Stimulated activated CD4-positive, alpha-beta T cell treated with anti-CD3 and anti-CD28 coated beads, Interleukin-1b, Interleukin-23, amount 100 ng/mL, for 1 hour (primary cell): ENCODE measurements at places on chromosomes 11 and 22.

DNA sequence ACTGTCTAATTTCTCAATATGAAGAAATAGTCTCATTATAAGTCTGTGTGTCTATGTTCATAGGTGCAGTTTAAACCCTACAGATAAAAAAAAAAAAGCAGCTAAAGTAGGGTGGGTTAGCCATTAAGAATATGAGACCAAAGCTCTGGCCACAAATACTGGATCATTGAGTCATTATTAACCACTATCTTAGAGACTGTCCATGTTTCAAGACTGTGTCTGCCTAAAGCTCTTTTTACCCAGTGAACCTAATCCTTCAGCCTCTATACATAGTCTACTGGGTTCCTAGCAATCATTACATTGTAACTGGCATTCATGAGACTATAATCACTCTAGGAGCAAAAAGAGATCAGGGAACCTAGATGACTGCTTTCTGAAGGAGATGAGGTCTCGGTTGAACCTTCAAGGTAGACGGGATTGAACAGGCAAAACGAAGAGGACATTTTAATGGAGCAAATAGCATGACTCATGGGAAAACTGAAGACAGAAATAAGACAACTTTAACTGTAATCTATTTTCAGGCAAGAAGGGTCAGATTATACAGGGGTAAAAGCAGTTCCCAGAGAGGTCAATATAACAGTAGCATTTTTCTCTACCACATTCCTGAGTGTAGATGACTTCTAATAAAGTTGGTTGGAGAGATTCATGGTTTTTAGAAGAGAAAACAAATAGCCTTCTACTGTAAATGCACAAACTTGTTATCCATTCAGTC, 64.0 kb upstream of the FIBIN start:
- DNase-seq = no peak

GRCh38 chr11:119147604-119148333, 1.1 kb upstream of the ABCG4 start:
- DNase-seq = no peak

GRCh38 chr11:119322921-119323531, 6.1 kb upstream of the MCAM start:
- no peak for DNase-seq

GRCh38 chr11:126403658-126404057, 48.2 kb downstream of the ST3GAL4 start:
- DNase-seq = no peak

DNA sequence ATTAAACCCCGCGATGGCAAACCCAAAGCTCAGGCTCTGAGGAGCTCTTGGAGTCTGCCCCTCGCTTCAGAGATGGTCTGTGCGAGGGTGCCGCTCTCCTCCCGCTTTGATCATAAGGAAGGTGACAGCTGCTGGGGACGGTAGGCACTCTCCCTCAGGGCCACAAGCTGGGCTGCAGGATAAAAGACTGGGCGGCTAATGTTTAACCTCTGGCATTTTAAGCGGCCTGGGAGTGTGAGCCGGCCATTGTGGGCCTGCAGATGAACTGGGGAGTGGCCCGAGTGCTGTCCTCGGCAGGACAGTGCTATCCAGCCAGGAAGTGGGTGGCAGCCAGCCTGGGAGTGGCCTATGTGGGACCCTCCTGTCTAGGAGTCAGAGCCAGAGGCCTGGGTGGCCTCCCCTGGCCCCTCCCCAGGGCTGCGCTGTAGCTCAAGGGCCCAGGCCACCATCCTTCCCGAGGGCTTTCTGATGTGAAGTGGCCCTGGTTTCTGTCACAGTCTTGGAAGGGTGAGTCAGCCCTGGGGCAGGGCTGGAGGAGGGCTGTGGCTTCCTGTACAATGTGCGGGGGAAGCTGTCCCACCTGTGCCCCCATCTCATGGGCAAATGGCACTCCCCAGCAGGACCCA, 58.7 kb upstream of the PRODH start:
- no peak for DNase-seq

GRCh38 chr11:19173004-19173689, 28.6 kb downstream of the CSRP3 start:
- DNase-seq = no peak

- DNase-seq = no peak
Measured at GRCh38 chr22:28111501-28112189, 192.6 kb upstream of the PITPNB start.

- no peak for DNase-seq
Measured at GRCh38 chr22:19291218-19291579, 320 bp downstream of the CLTCL1 start.

- DNase-seq = no peak
Measured at GRCh38 chr22:36486619-36487384, 5.4 kb upstream of the TXN2 start.

- no peak for DNase-seq
Measured at GRCh38 chr11:13638422-13638821, 30.0 kb upstream of the FAR1 start.

- no peak for DNase-seq
Measured at GRCh38 chr11:88454881-88455280, 117.3 kb upstream of the CTSC start.

DNA sequence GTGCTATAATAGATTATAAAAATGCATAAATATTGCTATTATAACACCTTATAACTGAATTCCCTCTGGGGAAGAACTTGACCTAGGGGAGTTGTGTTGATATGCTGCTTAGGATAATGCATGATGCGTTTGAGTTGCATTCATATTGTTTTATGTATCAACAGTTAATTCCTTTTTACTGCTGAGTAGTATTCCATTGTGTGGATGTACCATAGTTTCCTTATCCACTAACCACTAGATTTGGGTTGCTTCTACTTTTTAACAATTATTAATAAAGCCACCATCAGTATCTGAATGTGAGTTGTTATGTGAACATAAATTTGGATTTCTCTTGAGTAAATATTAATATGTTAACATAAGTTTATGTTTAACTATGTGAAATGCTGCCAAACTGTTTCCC, 19.7 kb upstream of the LRRC4C start:
- no peak for DNase-seq

GRCh38 chr22:36352803-36353507, 34.8 kb downstream of the MYH9 start:
- DNase-seq = no peak

GRCh38 chr11:127242676-127243075, 242.1 kb upstream of the KIRREL3 start:
- DNase-seq = no peak

DNA sequence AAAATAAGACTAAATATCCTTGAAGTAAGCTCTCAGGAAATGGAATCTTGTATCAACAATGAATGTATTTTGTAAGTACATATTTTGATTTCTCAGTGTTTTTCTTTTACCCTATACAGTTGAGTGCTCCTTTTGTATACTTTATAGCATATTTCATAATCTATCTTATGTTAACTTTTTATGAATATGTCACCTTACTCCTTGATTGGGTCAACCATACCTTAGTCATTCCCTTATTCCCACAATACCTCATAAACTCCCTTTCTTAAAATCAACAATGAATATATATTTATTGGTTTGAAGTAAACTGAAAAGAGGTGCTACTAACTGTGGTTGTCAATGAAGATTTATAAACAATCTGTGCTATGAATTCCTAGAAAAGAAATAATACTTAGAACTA, 686.2 kb downstream of the METTL15 start:
- DNase-seq = no peak

DNA sequence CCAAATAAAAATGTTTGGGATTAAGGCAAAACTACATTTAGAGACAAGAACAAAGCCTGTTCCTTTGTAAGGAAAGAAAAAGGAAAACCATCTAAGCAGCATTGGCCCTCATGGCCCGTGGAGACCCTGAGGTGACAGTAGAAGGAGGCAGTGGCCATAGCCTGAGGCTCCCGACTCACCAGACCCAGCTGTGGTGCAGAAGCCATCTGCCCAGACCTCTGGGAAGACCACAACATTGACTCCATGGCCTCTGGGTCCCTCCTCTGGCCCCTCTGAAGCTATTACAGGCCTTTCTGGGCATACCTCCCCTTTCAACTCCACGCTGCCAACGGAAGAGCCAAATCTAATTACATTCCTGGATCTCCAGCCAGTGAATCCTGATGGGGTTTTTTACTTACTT, 6.4 kb downstream of the PRAME start:
- no peak for DNase-seq

DNA sequence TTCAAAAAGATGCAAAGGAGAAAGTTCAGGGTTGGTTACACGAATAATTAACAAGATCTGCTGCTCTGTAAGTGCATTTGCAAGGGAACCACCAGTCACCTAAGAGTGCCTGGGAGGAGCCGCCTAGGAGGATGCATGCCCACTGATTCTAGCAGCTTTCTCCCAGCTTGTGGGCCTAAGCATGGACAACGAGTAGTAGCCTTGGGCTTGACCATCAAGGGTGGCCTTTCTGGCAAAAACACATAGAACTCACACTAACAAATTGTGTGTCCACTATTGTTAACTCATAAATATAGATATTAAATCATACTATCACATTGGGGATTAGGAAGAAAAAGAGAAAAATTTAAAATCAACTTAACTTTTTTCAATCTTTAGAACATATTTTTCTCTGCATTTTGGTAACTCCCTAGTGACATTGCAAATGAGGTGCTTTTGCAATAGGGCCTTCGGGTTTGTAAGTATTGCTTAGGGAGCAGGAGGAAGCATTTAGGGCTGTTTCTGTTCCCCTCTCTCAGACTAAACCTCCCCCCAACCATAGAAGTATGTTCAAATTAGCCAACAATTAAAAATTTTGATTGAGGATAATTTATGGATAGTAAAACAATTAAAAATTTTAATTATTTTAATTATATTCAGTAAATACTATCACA, 57.3 kb upstream of the CEP295 start:
- DNase-seq = no peak

DNA sequence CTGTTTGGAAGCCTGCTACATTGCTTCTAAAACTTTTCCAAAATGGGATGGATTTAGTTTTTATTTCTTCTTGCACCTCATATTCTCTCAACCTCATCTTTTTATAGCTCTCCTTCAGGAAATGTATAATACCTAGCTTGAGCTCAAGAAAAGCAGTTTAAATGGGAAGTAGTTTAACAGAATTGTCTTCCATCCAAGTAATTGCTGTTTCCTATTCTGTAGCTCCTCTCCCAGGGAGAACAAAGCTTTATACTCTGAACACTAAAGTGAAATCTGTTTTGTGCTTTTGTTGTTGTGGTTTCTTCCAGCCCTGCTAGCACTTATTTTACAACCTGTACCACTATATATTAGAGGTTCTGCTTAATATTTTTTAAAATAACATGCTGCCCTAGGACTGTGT, 83.2 kb upstream of the HORMAD2 start:
- DNase-seq = no peak

DNA sequence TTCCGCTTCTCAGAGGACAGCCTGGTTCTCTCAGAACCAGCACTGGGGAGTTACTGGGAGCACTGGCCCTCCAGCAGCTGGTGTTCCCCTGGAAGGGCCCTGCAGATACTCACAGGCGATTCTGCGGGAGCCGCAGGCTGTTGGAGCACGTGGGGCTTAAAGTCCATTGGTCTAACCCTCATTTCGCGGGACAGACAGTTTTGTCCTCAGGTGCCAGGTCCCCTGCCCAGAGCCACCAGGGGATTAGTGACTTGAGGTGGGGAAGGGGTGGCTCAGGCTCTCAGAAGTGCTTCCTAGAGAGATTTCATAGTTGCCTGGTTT, 53.9 kb downstream of the CACNA1I start:
- no peak for DNase-seq

- DNase-seq = no peak
Measured at GRCh38 chr11:87974797-87975196, 200.4 kb downstream of the RAB38 start.

- no peak for DNase-seq
Measured at GRCh38 chr22:39185601-39186012, 33.1 kb upstream of the CBX7 start.

- DNase-seq = no peak
Measured at GRCh38 chr22:49116486-49117120, 711.1 kb downstream of the BRD1 start.

DNA sequence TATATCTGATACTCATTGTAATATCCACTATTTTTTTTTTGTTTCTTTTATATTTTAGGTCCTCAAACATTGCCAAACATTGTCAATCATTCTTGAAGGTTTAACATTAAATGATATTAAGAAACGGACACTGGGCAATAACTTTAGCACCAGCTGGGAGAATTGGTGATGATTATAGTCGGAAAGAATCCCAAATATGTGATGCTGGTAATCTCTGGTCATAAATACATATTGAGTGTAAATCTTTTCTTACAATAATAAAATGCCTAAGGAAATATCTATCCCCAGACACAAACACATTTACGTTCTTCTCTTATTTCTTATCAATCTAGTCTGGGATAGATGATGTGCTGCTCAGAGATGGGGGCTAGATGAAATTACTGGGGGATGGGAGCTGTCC, 25.2 kb downstream of the OR51E2 start:
- no peak for DNase-seq

DNA sequence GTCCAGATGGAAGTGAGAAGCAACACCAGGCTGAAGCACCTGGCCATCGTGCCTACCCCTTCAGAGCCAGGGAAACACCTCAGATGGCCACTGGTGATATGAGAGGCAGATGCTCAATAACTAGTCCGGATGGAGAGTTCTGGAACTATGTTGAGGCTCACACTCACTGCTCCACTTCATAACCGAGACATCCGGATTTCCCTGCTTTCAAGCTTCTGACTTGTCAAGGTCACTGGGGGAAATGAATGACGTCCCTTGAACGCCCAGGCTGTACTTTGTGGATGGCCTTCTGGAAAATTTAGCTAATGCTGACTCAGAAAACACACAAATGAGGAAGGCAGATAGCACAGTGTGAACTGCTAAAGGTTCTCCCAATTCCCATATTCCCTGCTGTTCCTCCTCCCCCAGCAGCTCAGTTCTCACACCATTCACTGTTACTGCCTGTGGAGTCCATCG, at the start of gene LYVE1:
Gene LYVE1, minus strand, starts transcription at position 180 of the 456 bp plus-strand sequence. Its CDS starts 133 bp downstream, at position 47.
- DNase-seq = no peak

GRCh38 chr11:81359476-81359875, 1374.2 kb downstream of the FAM181B start:
- no peak for DNase-seq

- DNase-seq = peak; percentile 37
Measured at GRCh38 chr22:25048659-25049647, 96.4 kb downstream of the KIAA1671 start.

DNA sequence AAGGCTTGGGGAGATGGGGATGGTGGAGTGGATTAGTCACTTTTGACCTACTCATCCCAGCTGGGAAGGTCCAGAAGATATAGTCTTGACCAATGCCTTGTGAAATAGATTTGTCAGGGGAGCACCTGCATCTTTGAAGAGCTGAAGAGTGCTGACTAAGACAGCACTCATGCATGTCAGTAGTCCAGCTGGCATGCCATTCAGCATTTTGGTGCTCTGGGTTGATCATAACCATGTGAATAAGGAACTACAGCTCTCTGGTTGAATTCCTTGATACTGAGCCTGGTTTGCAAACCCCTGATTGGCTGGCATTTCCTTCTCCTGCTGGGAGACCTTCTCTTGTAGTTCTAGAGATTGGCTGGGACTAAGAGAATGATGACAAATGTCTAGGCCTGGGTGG, 106.8 kb upstream of the ALX4 start:
- no peak for DNase-seq
